Activated CD8-positive, alpha-beta memory T cell treated with anti-CD3 and anti-CD28 coated beads for 48 hours (primary cell): ENCODE measurements at places on chromosomes 7 and 10.

- no peak for DNase-seq
Observed at GRCh38 chr10:10209167-10209566, 808.5 kb upstream of the CELF2 start.

DNA sequence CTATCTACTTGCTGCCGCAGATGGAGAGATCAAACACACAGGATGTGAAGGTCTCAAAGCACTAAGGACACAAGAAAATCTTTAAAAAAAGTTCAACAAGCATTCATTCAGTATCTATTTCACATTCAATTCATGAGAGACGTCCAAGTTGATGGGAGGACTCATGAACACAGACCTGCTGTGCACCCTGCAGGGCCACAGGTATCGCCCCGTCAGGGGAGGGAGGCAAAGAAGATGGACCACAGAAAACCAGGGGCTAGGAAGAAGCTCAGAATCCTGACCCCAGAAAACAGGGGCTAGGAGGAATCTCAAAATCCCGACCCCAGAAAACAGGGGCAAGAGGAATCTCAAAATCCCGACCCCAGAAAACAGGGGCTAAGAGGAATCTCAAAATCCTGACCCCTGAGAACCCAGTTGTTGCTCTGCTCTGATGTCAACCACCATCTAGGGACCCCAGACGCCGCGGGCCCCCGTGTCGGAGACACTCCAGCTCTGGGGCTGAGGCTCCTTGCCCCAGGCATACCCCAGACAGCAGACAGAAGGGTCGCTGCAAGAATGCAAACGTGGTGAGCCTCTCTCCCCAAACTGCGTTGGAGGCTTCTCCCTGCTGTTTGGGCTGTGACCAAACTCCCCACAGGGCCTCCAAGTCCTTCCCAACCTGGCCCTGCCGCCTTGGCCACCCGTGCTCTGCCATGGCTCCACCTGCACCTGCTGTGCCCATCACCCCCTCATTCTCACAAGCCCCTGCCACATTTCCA, 197.6 kb downstream of the DIP2C start:
- no peak for DNase-seq

GRCh38 chr7:149448961-149449360, 11.9 kb downstream of the ZNF777 start:
- no peak for DNase-seq

GRCh38 chr7:151247611-151248345, 716 bp downstream of the SMARCD3 start:
- no peak for DNase-seq

DNA sequence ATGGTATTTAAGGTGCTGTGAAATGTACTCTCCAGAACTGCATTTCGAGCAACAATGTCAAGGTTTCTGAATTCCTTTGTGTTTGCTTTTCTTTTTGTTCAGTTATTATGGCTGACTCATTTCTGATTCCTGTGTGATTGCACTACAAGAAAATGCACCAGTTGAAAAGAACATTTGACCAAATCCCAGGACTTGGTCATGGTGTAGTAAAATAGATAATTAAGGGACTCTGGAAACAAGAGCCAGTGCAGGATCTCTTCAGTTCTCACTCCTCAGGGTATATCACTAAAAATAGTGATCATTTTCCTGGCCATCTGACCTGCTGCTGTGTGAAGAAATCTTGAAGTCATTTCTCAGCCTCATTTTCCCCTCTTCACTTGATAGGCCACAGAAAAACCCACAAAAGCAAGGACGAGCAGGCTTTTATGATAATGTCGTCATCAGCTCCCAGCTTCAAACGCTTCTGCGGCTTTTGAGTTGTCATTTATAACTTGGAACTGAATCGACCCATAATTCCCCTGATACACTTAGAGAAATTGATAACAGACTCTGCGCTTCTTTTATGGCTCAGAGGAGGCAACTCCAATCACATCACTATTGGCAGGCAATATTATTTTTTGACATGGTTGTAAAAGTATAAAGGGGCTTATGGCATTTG, 274.7 kb downstream of the HDAC9 start:
- DNase-seq = no peak

- DNase-seq = no peak
Observed at GRCh38 chr10:104899779-104900178, 258.7 kb downstream of the SORCS3 start.

DNA sequence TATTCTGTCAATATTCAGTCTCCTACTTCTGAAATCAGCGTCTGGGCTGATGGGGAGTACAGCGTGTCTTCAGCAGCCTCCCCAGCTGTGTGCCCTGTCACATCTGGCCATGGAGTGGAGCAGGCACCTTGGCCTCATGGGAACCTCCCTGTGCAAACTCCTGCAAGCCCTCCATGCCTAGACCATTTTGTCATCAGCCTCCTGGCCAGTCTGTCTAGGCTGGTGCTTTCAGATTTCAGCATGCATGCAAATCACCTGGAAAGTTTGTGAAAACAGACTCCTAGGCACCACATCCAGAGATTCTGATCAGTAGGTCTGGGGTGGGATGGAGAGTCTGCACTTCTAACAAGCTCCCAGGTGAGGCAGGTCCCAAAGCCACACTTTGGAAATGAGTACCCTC, 26.2 kb upstream of the CCSER2 start:
- no peak for DNase-seq

DNA sequence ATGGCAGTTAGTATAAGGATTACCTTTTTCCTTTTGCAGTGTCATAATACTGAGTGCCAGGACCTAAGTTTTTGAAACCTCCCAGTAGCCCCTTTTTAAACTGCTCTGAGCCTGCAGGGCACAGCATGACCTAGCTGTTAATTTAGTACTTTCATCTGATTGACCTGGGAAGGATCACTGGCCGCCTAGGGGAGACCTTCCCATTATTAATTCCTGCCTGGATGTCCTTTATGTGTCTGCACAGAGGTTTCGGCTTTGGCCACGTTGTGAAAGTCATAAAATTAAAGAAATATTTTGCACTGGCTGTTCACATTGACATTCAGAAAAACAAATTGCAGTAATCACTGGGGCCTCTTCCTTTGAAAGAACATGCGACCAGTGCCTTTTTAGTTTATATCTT, 290.2 kb downstream of the SDK1 start:
- no peak for DNase-seq
